ENCODE measurements at places on chromosomes 7 and 10. TPM values are rescaled to one million over a fixed set of nuclear protein-coding genes. Genes with fewer than 3 reads are reported as not detected.

Gene ADAP1
- 0.84 TPM for total RNA-seq

Gene KNDC1
- not detected for total RNA-seq

Gene NKX2-3
- total RNA-seq = 0.12 TPM

DNA sequence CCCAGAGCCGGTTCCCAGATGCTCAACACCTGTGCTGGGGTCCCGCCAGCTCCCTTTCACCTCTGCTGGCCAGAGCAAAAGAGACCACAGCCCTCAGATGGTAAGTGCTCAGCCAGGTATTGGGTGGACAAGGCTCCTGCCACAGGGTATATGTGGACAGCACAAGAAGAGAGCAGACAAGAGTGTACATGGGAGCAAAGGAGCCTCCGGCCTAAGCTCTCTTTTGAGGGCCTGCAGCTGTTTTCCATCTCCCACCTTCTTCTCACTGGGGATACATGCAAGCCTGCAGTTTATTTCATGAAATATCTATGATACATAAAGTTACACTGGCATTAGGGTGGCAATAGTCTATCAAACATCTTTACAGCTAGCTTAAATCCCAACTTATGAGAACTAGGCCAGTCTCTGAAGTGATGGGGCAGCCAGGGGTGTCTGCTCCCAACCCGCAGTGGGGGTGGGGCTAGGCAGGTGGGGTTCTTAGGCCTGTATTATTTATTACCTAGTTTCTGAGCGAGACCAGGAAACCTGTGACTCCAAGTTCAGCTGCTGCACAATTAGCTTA lies 50.4 kb upstream of the DDC start:
- DNase-seq = no peak

DNA sequence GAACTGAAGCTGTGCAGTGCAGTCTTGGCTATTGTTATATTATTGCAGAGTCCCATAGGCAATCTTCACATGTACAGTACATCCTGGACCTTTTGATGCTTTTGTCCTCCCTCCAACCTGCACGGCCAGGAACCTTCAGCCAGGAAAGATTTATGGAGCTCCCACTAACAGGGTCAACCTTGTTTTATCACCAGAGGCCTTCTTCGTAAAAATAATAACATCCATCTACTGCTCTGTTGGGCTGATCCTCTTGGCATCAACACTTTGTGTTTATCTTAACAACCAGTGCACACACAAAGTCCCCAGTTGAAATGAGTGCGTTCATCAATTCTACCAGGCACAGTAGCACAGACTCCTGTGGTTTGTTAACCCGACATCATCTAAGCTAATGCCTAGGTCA lies 72.4 kb downstream of the AGMO start:
- DNase-seq = no peak

DNA sequence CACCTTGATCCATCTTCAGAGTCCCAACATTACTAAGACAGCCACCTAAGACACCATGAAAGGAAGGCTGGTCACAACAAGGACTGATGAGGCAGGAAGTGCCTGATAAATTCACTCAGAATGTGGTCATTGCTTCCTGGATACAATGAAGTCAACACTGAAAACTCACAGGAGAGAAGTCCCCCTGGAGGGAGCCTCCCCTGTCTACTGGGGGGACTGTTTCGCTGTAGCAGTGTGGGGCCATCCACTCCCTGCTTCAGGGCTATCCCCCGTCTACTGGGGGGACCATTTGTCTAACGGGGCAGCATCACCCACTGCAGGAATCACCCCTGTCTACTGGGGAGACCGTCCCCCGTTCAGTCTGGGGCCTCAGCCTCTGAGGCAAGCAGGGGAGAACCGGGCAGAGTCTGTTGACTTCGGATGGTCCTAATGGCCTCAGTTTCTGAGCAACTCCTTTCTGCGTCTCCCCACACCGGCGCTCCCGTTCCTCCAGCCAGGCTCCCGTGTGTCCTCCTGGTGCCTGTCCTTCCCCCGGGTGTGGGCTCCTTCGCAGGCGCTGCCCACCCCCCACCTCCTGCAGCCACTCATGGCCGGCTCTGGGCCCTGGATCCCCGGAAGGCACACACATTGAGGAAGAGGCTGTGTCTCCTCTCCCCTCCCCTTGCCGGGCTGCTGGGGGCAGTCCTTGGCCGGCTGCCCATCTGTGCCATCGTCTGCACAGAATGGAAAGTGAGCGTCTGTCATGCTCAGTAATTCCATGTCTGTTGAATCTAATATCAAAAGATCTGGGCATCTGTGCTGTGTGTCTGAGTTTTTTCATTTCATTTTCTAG lies 59.9 kb upstream of the DNAJB6 start:
- DNase-seq = peak; percentile 67

GRCh38 chr10:11294831-11295450 lies 277.3 kb downstream of the CELF2 start:
- DNase-seq = no peak

All from M059J (cell line).